ENCODE measurements at places on chromosomes 7 and 10.

DNA sequence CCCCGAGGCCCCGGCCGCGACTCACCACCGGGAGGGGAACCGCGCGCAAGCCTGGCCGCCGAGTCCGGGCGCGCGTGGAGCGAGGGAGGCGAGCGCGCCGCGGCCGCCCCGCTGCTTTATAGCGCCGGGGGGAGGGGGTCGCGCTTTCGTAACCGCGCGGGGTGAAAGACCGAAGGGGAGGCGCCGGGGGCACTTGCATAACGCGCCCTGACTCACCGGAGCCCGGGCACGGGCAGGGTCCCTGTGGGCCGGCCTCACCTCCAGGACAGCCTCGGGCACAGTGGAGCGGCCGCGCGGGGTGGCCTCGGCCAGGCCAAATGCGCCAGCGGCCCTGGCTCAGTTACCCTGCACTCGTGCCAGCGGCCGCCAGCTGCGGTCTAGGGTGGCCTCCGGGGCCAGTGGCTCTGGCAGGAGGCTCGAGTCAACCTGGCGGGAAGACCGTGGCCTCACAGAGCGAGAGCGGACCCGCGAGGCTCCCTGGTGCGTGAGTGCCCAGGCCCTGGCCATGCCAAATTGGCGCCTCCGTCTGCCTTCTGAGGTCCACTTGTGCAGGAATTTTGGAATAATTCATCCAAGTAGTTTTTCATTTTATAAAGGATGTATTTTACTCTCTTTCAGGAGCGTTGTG is at the start of gene RBP4:
RBP4 (minus strand) TSS at position 90 of the 628 bp plus-strand sequence. CDS start 207 bp downstream, outside the sequence.
- DNase-seq = no peak

DNA sequence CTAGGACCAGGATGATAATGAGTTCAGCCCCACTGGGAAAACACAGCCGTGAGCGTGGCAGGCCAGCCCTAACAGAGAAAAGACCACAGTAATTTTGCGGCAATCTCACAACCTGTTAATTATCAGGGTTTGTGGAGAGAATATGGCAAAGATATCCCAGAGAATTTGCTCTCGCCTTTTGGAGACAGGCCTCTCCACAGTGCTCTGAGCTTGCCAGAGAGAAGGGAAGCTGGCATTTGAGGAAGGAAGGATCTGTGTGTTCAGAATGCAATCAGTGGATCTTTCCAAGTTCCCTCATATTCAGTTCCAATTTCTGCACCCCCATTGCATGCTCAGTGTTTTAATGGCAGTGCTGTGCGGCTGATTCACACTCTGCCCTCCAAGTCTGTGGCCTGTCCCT is 60.2 kb downstream of the PLPP4 start:
- no peak for DNase-seq

DNA sequence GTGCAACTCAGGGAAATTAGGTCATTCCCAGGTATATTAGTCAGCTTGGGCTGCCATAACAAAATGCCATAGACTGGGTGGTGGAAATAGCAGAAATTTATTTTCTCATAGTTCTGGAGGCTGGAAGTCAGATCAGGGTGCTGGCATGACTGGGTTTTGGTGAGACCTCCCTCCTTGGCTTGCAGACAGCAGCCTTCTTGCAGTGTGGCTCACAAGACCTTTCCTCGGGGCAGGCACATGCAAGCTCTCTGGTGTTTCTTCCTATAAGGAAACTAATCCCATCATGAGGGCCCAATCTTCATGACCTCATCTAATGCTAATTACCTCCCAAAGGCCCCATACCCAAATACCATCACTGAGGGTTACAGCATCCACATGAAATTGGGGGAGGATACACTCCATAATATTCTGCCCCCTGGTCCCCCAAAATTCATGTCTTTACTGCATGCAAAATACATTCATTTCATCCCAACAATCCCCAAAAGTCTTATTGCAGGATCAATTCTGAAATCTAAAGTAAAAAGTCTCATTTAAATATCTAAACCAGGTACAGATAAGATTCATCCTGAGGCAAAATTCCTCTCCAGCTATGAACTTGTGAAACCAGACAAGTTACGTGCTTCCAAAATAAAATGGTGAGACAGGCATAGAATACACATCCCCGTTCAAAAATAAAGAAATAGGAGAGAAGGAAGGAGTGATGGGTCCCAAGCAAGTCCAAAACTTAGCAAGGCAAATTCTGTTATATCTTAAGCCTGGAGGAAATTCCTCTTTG is 17.4 kb upstream of the CBLL1 start:
- DNase-seq = no peak

DNA sequence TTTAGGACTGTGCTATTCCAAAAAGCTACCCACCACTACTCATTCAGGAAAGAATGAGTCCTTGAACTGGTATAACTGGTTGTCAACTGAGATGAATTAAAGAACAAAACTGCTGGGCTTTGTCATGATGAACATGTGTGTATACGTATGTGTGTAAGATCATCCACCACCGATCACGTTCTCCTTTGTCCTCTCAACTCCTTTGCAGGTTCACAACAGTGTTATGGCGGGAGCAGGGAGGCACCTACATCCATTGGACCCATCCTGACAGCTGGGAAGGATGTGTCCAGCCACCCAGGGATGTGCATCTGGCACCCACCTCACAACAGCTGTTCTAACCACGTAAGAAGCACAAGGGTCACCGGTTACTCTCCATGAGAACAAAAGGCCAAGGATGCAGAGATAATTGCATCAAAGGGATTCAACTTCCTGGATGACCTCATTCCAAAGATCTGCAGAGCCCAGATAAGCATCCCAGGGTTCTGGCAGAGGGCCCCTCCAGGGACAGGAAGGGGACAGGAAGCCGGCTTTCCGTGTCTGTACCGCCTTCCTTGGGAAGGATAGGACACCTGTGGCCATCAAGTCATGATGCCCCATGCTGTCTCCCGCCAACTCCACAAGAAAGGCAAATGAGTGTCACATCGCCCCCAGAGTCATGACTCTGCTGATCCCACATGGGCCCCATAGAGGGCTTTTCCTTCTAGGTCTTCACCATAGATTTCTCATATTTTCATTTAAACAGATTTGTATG is 66.1 kb downstream of the STEAP1B start:
- DNase-seq = no peak

- DNase-seq = peak; percentile 29
These were observed 103.0 kb upstream of the KLF6 start for GRCh38 chr10:3887885-3888476.

DNA sequence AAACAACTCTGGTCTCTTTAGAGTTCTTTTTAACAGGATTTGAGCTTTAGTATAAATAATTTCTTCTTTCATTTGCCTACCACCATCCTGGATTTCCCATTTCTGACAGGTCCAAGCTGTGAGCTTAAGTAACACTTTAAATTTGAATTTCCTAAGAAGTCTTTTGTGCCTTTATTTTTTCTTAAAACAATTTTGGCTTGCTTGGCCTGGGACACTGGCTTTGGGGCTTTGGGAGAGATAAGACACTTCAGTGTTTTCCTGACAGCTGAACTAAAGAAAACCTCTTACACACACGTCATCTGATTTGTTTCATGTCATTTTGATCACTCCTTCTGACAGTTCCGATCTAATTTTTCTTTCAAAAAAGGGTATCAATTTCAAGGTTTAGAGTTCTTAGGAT is 121.3 kb upstream of the BMPER start:
- DNase-seq = no peak

GRCh38 chr7:141460781-141461715 is 90.2 kb upstream of the AGK start:
- no peak for DNase-seq

DNA sequence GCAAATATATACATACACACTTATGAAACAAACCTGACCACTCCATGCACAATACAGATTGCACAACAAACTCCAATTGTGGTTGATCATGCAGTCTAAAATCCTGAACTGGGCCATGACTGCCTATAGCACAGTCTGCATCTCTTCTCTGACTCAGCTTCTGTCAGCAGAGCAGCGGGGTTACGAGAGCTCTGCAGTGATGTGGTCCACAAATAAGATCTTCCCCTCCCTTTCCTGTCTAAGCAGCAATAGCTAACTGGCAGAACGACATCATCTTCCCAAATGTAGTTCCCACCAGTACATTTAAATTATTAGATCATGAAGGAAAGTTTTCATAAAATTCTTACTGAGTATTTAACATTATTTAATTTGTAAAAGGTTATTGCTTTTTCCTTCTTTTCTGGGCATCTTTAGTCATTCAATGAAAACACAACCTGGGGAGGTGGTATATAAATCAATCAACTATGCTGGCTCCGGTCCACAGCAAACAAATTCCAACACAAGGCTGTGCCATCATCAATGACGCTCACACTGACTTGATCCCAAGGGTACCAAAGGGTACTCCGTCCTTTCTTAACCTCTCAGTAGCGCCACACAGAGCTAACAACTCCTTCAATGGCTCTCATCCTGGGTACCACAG is 17.1 kb downstream of the ARHGAP21 start:
- DNase-seq = no peak

GRCh38 chr10:6409971-6410643 is 170.0 kb downstream of the PRKCQ start:
- no peak for DNase-seq

DNA sequence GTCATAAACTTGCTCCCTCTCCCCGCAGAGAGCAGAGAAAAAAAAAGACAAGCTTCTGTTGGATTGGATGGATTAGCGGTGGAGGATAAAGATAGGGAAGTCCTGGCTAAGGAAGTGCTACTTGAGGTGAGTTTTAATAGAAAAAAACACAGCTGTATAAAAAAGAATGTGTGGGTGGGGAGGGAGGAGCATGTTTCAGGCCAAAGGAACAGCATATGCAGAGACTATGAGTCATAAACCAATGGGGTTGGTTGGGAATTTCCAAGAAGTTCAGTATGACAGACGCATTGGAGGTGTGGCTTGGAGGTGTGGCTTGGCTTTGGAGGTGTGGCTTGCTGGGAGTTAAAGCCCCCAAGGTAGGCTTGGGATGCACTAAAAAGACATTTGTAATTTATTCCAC is 103.0 kb upstream of the LSM8 start:
- peak; percentile 26 for DNase-seq

- peak; percentile 33 for DNase-seq
These were observed 378 bp downstream of the PIK3AP1 start for GRCh38 chr10:96719850-96720421.

DNA sequence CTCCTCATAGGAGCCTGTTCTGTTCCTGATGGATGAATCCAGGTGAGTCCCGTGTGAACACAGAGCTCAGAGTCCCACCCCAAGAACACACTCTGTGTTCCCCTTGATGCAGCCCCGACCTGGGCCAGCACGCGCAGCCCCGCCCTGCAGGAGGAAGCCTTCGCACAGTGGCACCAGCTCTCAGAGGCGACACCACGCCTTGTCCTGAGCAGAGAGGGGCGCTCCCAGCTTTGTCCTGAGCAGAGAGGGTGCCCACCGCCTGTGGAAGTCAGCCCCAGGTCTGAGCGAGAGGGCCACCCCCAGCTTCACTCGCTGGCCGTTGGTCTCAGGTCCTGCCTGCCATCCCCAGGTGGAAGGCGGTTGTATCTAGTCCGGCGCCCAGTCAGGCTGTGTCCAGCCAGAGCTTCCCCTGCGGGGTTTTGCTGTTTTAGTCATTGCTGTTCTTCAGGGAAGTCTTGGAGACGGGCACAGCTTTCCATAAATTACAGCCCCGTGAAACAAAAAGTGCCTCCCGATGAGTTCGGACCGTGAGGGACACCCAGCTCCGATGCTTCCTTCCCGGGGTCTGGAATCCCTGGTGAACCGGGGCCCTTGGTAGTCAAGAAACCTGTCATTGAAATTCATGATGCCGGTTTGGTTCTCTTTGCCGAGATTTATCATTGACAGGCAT is 43.6 kb downstream of the NKX6-2 start:
- DNase-seq = no peak

GRCh38 chr10:68463365-68464093 is 8.2 kb downstream of the DNA2 start:
- DNase-seq = no peak

DNA sequence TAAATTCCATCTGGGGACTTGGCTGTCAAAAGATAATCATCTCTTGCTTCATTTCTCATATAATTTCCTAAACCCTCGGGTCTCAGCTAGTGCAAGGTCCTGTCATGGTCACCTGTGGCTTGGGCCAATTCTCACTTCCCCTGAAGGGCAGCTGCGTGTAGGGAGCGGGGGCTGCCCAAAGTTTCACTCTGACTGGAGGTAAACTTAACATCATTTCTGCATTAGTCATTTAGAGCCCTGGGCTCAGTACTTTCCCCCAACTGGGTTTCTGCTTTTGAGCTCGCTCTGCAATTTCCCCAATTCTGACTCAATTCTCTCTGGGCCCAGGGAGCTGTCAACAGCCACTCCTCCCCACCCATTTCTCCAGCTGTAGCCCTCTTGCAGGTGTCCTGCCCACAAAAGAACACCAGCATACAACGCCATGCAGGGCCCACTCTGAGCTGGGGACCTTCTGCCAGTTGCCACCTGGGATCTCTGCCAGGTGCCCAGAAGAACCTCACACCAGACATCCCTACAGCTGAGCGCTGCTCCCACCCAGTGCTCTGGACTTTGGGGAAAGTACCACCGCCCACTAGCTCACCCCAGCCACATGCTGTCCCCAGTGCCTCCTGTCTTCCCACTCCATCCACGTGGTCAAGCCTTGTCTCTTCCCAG is 37.9 kb downstream of the VOPP1 start:
- no peak for DNase-seq

DNA sequence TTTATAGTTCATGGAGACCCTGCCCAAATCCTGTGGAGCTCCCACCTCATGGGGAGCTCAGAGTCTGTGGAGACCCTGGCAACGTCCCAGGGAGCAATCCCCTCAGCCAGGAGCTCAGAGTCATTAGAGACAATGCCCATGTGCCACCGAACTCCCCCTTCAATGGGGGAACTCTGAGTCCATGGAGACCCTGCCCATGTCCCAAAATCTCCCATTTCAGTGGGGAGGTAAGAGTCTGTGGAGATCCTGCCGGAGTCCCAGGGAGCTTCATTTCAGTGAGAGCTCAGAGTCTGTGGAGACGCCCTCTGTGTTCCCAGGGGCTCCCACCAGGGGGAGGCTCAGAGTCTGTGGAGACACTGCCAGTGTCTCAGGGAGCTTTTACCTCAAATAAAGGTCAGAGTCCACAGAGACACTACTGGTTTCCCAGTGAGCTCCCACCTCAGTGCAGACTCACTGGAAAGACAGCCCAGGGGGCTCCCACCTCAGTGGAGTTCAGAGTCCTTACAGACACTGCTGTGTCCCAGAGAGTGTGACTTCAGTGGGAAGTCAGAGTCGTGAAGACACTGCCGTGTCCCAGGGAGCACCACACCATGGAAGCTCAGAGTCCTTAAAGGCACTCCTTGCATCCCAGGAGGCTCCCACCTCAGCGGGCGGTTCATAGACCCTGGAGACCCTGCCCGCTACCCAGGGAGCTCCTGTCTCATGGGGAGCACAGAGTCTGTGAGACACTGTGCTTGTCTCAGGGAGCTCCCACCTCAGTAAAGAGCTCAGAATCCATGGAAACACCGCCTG is 5.0 kb downstream of the MYO1G start:
- no peak for DNase-seq

DNA sequence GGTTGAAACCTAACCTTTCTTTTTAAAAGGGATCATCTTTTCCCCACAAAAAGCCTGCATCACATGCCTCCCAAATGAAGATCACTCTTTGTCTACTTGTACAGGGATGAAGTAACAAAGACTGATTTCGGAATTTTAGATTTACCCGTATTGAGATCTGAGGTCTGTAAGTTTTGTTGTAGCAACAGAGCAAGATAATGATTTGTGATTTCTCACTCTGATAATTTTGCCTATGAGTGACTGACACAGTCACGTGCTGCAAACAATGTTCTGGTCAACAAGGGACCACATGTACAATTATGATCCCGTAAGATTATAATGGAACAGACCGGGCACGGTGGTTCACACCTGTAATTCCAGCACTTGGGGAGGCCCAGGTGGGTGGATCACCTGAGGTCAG is 31.3 kb downstream of the ARL5B start:
- DNase-seq = no peak

GRCh38 chr10:118783776-118784545 is 29.2 kb upstream of the CACUL1 start:
- DNase-seq = no peak

Measured in stimulated activated CD4-positive, alpha-beta T cell treated with anti-CD3 and anti-CD28 coated beads, Interleukin-15, amount 100 ng/mL, for 1 hour (primary cell).